ENCODE measurements at places on chromosomes 4 and X.

DNA sequence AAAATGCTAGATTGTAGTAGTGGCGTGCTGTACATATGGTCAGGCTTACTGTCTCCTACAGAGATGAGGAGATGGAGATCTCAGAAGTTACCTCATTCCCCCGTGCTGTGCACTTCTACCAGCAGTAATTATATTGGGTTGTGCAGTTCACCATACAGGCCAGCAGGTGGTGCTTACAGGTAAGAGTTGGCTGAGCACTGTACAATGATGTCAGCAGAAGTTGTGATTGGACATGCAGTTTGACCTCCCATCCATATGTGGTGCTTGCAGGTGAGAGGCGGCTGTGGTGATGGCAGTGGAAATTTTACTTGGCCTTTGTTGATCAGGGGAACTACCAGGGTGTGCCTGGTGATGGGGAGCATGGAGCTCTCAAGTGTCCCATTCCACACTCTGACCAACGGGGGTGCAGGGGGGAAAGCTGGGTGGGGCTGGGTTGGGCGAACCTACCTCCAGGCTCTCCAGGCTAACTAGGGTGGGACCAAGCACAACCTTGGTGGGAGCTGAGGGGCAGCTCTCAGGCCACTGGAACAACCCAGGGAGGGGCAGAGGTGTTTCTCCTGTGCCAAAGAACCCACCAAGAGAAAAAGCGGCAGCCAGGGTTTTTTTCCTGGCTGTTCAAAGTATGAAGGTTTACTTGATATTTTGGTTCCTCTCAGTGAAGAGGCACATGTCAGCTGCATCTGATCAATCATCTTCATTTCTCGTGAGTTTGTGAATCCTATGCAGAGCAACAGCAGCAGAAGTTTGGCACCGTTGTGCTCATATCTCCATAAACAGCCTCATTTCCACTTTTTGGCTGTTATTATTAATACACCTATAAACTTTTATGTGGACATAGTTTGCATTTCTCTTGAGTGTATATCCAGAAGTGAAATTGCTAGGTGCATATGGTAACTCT lies 73.8 kb upstream of the FREM3 start:
- DNase-seq: no peak

DNA sequence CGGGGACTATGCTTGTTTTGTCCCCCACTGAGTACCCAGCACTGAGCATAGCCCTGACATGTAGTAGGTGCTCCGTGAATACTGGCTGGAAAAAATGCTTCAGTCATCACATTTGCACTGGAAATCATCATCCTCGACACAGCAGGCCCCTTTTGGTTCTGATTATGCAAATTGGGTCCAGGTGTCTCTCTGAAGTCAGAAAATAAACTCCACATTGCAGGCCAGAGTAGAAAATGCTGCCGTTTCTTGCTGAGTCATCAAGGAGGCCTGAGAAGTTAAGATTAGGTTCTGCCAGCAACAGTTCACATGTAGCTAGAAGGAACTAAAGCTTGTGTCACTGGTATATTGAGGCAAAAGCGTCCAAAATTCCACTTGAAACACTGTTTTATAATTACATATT lies 15.0 kb upstream of the STK32B start:
- no peak for DNase-seq

DNA sequence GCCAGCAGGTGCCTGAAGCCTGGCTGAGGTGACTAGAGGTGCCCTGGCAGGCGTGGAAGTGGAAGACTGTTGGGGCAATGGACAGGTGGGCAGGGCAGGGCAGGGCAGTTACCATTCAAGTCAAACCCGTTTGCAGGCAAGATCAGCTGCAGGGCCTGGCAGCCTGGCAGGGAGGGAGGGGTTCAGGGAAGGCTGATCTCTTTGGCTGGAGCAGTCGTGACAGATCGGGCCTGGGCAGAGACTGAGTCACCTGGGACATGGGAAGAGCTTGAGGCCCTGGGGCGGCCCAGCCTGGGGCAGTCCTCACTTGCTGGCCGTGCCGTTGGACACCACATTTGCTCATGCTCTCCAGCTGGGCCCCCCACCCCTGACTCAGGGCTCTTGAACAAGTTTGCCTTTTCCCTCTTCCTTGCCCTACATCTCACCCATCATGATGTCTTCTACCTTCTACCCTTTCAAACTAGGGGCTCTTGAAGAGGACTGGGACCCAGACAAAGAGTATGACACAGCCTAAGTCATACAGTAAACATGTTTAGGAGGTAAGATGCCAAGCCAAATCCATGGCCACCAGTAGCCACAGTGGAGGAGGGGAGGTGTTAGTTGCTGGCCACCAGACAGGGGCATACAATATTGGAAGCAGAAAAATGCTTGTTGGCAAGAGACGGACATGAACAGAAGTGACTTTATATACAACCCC lies 2.0 kb upstream of the ZNF185 start:
- no peak for DNase-seq

- no peak for DNase-seq
These were observed 65.6 kb downstream of the POLR2B start for GRCh38 chr4:57044279-57044678.

GRCh38 chr4:52704661-52705060 lies 45.6 kb upstream of the USP46 start:
- DNase-seq: no peak

- no peak for DNase-seq
These were observed 13.8 kb upstream of the GPC3 start for GRCh38 chrX:133999031-133999705.

GRCh38 chr4:186554539-186554913 lies 841 bp downstream of the MTNR1A start:
- DNase-seq: peak; percentile 54

- no peak for DNase-seq
These were observed 514.9 kb downstream of the TMA16 start for GRCh38 chr4:164009435-164009834.

GRCh38 chr4:56320293-56320692 lies 67.0 kb downstream of the AASDH start:
- DNase-seq: no peak

DNA sequence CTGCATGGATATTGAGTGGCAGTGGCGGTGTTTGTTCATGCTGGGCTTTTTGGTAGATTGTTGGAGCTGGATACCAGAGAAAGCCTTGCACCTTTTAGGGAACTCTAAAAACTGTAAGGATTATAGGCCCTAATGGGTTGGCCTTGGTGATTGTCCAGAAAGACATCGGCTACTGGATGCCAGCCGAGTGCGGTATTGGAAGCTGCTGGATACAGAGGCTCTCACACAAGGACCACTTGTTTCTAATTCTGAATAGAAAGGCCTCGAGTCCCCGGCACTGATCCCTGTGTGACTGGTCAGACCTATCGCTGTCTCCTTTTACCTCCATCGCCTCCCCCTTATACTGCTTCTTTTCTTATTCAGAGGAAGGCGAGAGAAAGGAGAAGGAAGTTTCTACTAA lies 27.3 kb upstream of the SCOC start:
- DNase-seq: no peak

DNA sequence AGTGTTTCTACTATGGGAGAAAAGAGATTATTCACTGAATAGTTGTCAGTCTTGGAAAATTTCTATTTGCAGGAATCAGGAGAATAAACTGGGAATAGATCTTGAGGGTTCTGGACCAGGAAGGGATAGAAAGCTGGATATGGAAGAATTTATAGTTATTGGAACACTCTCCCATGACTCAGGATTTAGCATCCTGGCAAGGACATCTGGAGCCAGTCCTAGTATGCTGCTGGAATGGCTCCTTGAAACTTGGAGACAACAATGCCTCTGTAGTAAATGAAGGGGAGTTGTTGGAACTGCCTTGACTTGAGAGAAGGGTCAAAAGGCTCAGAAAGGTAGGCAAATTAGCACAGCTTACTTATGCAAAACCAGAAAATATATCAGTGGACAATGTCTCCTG lies 23.5 kb upstream of the THOC2 start:
- DNase-seq: no peak

DNA sequence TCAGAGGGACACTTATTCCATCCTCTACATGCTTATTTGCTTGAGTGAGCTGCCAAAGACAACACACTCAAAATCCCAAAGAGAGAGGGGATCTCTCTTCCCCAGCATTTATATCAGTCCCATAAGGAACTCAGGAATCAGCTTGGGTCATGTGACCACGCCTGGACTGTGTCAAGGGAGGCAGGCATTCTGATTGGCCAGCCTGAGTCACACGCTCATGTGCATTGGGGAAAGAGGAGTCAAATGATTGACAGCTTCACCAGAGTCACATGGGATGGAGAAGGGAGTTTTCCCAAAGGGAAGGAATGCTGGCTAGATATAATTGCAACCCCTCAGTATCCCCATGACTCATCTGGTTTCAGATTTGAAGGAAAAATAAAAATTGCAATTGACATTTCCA lies 49.0 kb downstream of the RWDD4 start:
- no peak for DNase-seq

DNA sequence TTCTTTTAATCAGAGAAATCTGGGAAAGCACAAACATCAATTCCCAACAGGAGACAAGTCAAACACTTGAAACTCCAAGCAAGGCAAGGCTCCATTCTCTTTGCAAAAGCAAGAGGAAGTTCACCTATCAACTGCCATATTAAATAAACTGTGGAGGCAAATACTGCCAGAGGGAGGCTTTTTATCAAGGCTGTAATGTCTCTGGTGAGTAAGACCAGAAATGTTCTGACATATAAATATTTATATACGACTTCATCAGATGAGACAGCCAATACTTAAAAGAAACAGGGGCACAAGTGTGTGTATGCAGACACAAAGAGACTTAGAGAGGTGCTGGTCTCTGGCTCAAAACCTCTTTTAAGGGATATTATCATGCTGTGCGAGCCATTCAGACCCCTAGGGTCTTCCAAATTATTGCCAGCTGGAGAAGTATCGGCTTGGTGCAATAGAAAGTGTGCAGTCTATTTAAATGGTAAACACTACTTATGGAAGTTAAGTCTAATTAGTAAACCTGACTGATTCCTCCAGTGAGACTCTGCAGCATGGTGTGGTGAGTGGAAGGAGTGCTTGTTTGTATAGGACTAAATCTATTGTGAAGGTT lies 24.4 kb downstream of the DCX start:
- DNase-seq: no peak
